SJSA1 (cell line): ENCODE measurements at places on chromosomes 11 and 22.
A peak's percentile ranks its signal among the peaks of the same experiment; 100 is the strongest.

GRCh38 chr11:11777897-11778296 lies 63.9 kb upstream of the USP47 start:
- no peak for DNase-seq

- DNase-seq, result no peak
Observed at GRCh38 chr11:33830903-33831648, 56.8 kb upstream of the FBXO3 start.

GRCh38 chr11:5596607-5597201 lies at the start of gene TRIM6:
TRIM6 (plus strand) TSS chr11:5596637; CDS start chr11:5596898, 261 bp downstream.
- peak; percentile 69 for DNase-seq

GRCh38 chr11:131025020-131025419 lies 108.7 kb upstream of the SNX19 start:
- DNase-seq, result no peak

DNA sequence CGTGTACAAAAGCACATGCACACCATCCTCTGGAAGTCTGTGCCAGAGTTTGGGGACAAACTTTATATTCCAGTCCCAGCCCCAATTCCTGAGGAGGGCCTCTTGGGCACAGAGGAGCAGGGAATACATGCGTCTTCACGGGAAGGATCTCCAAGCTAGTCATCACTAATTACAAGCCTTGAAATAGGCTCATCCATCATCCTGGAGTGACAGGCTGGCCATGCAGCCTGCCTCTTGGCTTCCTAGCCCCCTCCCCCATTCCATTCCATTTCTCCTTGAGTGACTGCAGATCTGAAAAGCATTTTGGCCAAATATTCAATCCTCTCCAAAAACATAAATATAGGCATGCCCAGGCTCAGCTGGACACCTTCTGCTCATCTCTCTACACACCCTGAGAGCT lies 24.8 kb downstream of the SERPING1 start:
- no peak for DNase-seq

GRCh38 chr11:11663907-11664306 lies 42.1 kb upstream of the GALNT18 start:
- no peak for DNase-seq

DNA sequence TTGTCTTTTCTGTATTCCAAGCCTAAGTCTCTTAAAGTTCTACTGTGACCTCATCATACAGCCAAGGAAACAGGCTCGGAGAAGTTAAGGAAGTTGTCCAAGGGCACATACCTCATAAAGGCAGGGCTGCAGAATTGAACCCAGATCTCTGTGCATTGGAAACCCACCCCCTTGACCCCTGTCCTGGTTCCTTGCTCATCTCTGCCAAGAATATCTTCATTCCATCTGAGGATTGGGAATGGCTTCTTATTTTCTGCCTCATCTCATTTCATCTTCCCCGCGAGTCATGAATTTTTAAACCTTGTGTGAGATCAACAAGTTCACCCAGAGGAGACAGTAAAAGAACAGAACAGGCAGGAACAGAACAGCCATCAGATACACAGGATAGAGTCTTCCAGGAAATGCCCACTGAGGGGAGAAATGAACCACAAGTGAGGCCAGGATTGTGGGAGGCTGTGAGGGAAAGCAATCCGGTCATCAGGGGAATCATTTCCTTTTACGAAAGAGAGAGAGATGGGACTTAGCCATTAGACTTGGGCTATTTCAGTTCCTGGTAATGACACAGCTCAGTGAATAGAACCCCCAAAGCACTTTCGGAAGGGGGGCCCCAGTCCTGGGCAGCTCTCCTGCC lies 34.4 kb upstream of the LRRC10B start:
- DNase-seq, result no peak

GRCh38 chr11:124920870-124921609 lies 2.0 kb downstream of the HEPN1 start:
- peak; percentile 67 for DNase-seq

DNA sequence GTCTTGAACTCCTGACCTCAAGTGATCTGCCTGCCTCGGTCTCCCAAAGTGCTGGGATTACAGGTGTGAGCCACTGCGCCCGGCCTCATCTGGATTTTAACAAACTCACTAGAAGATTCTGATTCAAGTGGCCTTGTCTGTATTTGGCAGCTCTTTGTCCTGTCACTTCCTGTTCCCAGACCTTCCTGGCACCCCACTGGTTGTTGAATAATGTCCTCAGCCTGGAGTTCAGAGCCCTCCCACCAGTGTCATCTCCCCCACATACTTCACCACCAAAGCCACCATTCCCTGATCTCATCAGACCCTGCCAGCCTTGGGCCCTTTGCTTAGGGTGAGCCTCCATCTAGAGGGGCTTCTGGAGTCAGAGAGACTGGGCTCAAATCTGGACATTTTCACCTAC lies 3.3 kb downstream of the PELI3 start:
- no peak for DNase-seq

DNA sequence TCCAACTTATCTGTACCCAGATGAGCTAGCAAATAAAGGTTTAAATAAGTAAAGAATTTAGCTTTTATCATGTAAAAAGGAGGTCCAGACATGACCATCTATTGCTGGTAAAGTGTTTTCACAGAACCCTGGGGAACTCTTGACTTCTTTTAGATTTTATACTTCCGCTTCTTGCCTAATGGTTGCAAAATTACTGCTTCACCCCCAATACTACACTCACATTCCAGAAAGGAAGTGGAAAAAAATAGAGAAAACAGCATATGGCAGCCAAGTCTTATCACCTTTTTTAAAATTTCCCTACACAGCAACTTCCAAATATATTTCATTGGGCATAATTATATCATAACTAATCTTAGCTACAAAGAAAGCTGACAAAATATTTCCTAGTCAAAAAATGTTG lies 12.1 kb downstream of the BBOX1 start:
- DNase-seq, result no peak

DNA sequence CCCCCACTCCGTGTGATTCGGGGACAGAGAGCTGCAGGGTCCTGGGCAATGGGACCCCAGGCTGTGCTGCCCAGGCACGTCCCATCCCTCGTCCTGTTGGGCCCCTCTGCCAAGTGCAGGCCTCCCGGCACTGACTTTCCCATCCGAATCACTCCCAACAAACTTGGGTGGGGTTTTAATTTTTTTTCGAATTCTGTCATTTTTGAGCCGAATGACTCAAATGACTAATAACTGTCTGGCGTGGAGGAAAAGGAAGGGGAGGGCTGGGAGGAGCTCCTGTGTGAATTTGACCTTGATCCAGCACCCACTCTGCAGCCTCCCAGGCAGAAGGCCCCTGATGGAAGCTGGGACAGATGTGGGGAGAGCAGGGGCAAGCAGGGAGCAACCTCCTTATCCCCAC lies 1173.2 kb downstream of the BRD1 start:
- no peak for DNase-seq

- no peak for DNase-seq
Observed at GRCh38 chr11:58965246-58965985, 26.1 kb downstream of the GLYATL1 start.

DNA sequence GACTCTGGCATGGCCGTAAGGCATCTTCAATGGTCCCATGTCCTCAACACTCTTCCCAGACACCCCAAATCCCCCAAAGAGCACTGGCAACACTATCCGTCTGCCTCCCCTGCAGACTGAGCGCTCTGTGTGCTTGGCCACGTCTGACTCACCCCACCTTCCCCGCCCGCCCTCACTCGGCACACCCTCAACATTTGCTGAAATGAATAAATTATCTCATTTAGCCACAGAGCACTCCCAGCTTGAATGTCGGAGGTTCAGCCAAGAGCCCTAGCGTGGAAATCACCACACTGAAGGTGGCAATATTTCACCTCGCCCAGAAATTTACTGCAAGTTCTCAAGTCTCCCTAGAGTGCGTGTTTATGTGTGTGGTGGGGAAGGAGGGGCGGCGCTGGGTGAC lies 46.6 kb upstream of the TCF20 start:
- no peak for DNase-seq

- DNase-seq, result no peak
Observed at GRCh38 chr11:6353367-6353987, 33.2 kb upstream of the CAVIN3 start.

GRCh38 chr11:130040281-130040940 lies 29.3 kb upstream of the APLP2 start:
- DNase-seq, result no peak

- peak; percentile 14 for DNase-seq
Observed at GRCh38 chr11:122172352-122173073, 56.5 kb upstream of the BLID start.

GRCh38 chr11:77020734-77021133 lies 13.5 kb upstream of the B3GNT6 start:
- DNase-seq, result no peak

DNA sequence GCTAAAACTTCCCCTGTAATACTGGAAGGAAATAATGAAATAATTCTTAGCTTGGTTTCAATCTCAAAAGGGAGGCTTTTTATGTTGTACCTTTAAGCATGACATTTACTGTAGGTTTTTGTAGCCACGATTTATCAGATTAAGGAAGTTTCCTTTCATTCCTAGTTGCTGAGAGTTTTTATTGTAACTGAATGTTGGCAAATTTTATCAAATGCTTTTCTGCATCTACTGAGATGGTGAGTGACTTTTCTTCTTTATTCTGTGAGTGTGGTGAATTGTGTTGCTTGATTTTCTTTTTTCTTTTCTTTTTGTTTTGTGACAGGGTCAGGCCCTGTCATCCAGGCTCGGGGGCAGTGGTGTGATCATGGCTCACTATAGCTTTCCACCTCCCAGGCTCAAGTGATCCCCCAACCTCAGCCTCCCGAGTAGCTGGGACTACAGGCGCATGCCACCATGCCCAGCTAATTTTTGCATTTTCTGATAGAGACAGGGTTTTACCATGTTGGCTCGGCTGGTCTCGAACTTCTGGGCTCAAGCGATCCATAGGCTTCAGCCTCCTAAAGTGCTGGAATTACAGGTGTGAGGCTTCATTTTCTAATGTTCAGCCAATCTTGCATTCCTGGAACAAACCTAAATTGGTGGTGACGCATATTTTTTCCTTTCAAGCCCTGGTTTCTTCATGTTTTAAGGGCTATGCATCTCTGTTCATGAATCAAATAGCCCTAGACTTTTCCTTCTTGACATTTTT lies 26.2 kb downstream of the SUSD2 start:
- no peak for DNase-seq

GRCh38 chr11:9396752-9397151 lies 12.3 kb downstream of the IPO7 start:
- no peak for DNase-seq

DNA sequence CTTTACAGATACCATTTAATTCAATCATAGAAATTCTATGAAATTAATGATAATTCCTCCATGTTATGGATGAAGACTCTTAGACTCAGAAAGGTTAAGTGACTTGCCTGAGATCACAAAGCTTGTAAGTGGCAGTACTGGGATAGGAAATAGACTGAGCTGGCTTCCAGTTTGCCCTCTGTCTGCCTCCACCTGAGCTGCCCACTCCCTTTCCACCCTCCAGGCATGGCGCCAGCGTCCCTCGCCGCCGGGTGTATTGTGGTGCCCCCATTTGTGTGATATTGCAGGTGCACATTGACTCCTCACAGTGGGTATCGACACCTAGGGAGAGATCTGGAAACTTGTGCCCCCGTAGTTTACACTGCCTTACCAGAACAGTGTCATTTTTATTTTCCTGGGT lies 9.4 kb upstream of the RPS3 start:
- no peak for DNase-seq

- DNase-seq, result no peak
Observed at GRCh38 chr11:77175021-77175842, 47.2 kb downstream of the MYO7A start.

GRCh38 chr11:73451896-73452295 lies 75.7 kb downstream of the RELT start:
- DNase-seq, result no peak
